ENCODE measurements at places on chromosomes 6 and 20.
A peak's percentile ranks its signal among the peaks of the same experiment; 100 is the strongest.

- no peak for DNase-seq
Observed at GRCh38 chr20:31596831-31597480, 8.1 kb upstream of the ID1 start.

GRCh38 chr6:168713839-168714238, 272.9 kb downstream of the SMOC2 start:
- no peak for DNase-seq

- DNase-seq = no peak
Observed at GRCh38 chr6:43019152-43019551, 2.3 kb upstream of the RRP36 start.

DNA sequence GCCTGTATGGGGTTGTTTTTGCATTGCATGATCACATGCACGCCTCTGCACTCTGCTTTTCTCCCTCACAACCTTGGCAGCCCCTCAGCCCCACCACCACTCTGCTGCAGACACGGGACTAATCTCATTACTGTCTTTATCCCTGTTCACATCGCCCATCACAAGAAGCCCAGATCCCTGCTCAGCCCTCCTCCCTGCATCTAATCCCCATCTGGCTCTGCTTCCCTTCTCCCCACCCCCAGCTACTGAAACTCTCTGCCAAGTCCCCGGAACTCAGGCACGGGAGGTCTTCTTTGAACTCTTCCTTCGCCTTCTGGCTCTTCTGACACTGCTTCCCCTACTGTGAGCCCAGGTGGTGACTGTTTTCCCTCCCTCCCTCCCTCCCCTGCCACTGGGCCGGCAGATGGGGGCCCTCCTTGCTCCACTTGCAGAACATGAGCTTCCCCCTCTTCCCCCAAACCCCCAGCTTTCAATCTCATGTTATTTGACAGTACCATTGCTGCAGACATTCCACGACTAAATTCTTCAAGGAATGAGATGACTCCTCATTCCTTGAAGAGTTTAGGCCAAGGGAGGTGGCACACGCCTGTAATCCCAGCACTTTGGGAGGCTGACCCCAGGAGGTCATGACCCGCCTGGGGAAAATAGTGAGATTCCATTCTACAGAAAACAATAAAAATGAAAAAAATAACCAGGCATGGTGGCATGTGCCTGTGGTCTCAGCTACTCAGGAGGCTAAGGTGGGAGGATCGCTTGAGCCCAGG, 21.9 kb upstream of the TULP1 start:
- no peak for DNase-seq

DNA sequence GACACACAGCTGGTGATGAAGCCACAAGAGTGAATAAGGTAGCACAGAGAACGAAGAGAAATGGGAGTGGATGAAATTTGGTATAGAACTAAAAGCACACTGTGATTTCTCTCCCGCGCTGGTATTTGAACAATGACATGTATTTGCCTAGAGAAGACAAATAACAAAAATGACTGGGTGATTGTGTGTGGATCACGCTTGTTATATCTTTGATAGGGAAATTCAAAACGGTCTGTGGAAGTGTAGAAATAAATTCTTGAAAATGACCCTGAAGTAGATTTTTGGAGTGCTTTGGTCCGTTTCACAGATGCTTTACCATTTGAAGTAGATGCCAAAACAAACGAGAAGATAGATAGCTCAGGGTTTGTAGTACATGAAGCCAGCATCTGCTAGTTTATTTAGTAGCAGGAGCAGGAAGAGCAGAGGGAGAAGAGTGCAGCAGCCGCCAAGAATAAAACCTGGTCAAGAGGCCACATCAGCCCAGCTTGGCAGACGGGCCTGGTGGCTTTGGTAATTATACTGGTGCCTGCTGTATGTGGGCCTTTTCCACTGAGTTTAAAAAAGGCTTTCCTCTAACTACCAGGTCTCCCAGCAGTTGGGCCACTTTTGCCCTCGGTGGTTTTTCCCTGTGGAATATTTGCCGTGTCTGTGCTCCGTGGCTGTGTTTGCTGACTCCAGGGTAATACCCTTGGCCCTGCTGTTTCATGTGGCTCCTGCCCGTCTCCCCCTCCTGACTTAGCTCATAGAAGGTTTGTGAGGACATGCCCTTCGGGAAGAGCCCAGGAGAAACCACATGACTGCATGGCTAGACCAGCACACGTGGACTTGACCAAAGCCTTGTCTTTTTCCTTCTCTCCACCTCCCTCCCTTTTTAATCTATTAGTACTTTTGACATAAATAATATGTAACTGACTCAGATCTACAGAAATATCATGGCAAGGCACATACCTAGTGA, 294.0 kb downstream of the SOX4 start:
- DNase-seq = no peak

GRCh38 chr20:22353586-22353985, 230.8 kb downstream of the FOXA2 start:
- no peak for DNase-seq

DNA sequence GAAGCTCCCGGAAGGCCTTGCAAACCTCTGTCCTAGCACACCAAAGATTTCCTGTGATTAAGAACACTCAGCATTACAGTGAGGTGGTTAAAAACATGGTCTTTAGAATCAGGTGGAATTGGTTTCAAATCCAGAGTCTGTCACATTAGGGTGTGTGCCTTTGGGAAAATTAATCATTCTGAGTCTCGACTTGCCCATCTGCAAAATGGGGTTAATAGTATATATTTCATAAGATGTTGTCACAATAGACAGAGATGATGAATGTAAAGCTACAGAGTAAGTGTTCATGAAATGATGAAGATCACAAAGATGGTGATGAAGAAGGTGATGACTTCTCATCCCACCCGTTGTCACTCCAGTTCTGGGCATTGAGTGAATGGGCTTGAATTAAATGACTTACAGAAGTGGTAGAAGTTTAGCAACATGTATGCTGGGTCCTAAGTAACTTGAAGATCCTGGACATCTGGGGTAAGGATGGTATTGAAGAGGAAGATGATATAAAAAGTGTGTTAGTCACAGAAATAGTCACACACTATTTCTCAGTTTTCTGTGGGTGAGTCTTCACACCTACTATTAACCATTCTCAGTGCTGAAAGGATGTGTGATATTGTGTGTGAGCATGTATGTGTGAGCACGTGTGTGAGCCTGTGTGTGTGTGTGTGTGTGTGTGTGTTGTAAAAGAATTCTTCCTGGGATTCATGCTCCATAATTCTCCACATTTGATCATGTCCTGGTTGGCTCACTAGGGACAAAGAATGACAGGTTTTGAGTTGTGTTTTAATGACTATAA, 28.0 kb upstream of the NEDD9 start:
- DNase-seq = no peak

- DNase-seq = no peak
Observed at GRCh38 chr6:165985806-165986299, 181.8 kb downstream of the TBXT start.

- no peak for DNase-seq
Observed at GRCh38 chr6:18171871-18172270, 16.6 kb downstream of the KDM1B start.

DNA sequence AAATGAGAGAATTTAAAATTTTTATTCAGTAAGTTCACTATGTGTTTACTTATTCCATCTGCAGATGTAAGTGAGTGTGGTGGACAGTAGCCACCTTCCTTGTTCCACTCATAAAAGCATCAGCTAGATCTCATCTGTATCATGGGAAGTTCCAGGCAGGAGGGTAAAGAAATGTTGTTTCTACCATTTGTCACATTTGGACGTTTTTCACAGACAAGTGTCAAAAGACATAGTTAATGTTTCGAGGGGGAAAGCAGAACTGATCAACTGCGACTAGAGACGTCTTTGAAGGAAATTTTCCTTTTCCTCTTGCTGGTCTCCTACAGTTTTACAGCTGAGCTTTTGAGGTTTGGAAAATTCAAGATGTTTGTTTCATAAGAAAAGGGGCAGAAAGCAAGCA, 55.9 kb upstream of the ISM1 start:
- no peak for DNase-seq

DNA sequence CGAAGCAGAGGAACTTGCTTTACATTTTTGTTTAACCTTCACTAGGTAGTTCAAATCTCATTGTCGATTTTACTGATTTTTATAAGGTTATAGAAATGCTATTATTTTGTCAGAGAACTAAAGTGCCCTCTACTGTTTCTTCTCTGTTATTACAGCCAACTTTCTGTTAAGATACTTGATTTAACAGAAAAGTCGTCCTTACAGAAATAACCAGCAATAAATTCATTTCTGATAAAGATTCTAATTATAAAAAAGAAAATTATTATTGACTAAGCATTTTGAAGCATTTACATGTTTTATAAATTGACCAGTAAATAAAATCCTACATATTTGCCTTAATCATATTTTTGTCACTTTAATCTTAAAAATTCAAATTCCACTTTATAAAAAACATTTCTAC, 60.8 kb downstream of the OGFRL1 start:
- no peak for DNase-seq

DNA sequence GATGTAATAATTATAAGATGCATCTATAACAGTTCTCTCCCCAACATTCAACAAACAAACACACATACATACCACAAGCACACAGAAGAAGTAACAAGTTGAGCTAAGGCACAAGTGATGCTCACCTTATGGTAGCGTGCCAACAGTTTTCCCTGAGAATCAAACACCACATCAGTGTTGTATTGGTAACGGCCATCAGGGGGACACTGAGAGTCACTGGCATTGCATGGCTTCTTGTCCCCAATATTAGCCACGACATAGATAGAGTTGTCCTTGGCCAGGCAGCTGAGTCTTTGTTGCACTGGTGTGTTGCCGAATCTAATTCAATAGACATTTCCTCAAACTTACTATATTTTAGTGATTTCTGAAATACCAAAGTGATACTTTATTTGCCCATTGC, 14.8 kb upstream of the VNN1 start:
- DNase-seq = no peak

- no peak for DNase-seq
Observed at GRCh38 chr6:31871046-31871659, 7.6 kb downstream of the SLC44A4 start.

- peak; percentile 69 for DNase-seq
Observed at GRCh38 chr6:81752084-81752920, at the start of gene TENT5A. TENT5A (minus strand) TSS chr6:81752681; CDS start chr6:81752141, 540 bp downstream.

DNA sequence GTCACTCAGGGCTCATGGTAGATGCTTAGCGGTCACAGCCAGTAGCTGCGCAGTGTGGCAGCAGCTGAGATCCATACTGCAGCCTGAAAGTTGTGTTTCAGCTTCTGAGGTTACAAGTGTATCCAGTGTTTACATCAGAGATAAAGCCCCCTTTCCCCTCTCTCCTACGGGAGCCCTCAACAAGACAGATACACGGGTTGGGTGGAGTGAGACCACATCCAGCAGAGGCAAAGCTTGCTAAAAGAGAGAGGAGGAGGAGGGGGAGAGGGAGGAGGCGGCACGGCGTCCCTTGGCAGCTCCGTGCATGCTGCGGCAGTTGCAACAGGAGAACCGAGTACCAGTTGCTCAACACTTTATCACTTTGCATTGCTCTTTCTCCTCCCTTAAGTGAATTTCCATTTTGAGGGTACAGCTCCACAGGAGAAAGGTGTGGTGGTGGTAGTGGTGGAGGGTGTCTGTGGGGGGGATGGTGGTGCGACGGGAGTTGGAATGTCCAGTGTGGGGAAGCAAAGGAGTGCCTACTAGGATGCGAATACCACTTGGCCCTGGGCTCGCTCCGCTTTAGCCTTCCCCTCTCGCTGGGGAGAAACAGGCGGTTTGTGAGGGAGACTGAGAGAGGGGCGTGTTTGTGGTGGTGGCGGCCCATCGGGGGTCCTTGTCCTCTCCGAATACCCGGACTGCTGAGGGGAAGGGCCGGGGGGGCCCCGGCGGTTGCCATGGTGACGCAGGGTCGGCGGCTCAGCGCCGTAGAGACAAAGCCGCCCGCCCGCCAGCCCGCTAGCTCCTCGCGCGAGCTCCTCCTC, 405 bp upstream of the RNF182 start:
- peak; percentile 5 for DNase-seq
